ENCODE measurements at places on chromosomes 3 and 15. TPM values are rescaled to one million over a fixed set of nuclear protein-coding genes. Genes with fewer than 3 reads are reported as not detected.

DNA sequence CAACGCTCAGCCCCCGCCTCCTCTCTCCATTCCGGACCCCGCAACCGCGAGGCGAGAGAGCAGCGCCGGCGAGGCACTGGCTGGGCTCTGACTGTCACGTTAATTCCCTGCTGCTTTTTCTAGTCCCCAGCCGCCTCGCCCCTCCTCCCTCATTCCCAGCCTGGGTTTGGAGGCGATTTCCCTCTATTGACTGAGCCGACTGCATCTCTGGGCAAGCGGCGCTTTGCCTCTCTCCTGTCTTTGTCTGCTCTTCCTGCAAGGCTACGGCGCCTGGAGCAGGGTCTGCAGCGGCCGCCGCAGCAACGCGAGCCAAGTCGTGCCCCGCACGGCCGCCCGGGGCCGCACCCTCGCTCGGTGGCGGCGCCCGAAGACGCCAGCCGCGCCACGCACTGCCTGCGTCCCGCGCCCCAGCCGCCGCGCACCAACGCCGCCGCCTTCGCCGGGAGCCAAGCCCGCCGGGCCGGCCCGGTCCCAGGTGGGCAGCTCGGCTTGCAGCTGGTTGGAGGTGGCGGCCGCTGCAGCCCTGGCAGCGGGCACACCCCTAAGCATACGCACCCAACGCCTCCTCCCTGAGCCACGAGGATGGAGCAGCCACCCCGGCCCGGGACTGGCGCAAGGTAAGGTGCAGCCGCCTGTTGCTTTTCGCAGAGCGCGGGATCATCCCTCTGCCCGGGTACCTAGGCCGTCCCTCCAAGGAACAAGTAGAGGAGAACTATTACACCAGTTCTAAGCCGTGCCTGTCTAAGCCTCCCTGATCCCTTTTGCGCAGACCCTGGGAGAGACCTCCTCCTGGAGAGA is at the start of gene LRRC3B:
TSS of gene LRRC3B (plus strand) at position 152 of the 798 bp plus-strand sequence. CDS start 86,901 bp downstream, outside the sequence.
- no peak for DNase-seq

- peak; percentile 80 for DNase-seq
These were observed 98.9 kb upstream of the TLE3 start for GRCh38 chr15:70196372-70197316.

DNA sequence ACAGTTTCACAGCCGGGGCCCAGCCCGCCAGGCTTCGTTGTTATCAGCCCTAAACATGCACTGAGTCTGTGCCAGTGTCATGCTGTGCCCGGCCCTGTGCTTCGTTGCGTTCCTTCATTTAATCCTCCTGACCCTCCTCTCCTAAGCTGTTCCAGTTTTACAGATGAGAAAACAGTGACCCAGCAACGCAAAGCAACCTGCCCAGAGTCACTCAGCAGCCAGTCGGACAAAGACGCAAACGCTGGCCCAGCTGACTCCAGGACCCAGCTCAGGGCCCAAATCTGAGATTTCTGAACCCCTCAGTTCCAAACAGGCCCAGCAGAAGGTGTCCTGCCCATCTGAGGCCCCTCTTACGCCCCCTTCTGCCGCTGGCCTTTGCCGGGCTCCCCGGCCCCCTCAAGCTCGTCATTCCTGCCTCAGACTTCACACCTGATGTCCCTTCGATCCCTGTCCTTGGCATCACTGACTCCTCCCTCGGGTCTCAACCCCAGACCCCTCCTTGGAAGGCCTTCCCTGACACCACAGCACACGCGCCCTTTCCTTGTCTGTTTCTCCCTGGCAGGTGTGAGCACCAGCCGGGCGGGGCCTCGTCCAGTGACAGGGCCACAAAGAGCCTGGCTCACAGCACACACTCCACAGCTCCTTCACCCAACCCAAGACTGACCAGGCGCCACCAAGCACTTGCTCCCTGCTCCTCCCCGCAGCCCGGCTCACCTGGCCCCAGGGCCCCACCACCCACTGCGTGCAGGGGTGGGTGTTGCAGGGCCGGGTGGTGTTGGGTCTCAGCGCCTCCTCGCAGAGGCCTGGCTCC is 48.1 kb downstream of the ADAMTS7 start:
- peak; percentile 60 for DNase-seq

DNA sequence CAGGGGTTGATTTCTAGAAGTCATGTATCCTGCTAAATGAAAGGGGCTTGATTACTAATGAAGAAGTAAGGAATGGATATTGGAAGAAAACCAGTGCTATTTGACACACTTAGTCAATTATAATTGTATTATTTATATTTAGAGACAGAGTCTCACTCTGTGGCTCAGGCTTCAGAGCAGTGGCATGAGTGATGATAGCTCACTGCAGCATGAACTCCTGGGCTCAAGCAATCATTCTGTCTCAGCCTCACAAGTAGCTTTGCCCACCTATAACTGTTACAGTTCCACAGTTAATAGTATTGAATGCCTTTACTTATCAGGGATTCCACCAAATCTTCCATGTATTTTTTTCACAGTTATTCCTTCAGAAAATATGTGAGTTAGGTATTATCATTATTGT is 432.0 kb upstream of the TGFBR2 start:
- no peak for DNase-seq

GRCh38 chr3:71989165-71989564 is 204.2 kb upstream of the PROK2 start:
- no peak for DNase-seq

DNA sequence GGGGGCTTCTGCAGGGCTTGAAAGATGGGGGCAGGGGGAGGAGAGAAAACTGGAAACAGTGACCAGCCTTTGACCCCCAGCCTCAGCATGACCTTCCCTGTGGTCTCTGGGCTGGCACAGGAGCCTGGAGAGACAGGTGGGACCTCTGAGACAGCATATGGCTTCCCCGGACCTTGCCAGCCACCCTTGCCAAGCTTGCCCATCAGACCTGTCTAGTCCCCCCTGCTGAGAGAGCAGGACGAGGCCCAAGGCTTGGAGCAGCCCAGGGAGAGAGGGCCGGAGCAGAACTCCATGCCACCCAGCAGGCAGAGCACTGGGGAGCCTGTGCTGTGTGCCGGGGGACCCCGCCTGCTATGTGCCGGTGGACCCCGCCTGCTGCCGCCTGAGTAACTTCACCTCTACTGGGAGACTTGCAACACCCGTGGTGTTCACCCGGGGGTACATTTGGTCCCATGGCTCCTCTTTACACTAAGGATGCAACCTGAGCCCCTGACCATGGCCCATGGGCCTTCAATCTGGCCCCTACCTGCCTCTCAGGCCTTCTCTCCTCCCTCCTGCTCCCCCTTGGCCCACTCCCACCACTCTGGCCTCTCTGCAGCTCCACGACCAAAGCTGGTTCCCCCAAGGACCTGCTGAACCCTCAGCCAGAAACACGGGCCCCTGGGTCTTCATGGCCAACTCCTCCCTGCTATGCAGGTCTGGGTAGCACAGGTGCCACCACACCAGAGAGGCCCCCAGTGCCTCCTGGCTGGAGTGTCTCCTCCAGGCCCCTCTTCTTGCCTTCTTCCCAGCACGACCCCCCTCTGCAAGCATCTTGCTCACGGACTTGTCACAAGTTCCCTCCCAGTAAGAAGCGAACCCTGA is 21.1 kb upstream of the SLC41A3 start:
- DNase-seq = peak; percentile 58

Gene SLC2A2
- not detected for total RNA-seq

Gene PRICKLE2
- 61.1 TPM for total RNA-seq

Gene ADAMTS9
- total RNA-seq = 17.8 TPM
